ENCODE measurements at places on chromosomes 1 and 21.

DNA sequence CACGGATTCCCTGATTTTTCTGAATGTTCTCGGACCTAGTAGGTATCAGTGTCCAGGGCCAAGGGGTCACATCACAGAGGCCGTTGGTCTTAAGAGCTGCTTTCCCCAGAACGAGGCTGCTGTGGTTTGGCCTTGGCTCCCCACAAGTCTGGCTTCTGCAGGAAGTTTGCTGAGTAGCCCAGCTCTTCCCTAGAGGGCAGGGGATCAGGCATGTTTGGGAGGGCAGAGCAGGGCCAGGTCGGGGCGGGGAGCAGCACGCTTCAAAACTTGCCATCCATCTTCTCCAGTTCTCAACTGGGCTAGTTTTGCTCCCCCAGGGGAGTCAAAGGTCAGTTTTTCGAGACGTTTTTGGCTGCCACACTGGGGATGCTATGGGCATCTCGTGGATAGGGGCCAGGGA is 37.0 kb downstream of the MAN1C1 start:
- DNase-seq, result no peak

DNA sequence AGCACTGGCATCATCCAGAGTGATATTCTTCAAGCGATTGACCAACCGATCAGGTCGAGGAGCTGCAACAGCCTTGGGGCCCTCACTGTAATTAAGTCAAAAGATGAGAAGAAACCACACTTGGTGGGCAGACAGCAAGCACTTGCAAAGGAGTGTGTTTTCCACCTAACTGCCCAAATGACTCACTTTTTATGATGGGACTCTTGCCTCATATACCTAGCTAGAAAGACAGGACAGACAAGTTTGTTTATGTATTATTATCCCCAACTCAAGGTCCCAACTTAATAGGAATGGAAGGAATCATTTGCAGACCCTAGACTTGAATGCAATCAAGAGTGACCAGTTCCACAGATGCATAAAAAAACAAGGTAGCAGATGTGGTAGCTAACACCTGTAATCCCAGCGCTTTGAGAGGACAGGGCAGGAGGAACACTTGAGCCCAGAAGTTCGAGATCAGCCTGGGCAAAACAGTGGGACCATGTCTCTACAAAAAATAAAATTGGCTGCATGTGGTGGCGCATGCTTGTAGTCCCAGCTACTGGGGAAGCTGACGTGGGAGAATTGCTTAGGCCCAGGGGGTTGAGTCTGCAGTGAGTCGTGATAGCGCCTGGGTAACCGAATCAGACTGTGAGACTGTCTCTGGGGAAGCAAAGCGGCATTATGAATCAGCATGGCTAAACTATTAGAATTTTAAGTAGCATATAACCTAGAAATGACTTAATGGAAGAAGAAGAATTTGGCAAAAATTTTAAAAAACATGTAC is 2.3 kb upstream of the NRAS start:
- no peak for DNase-seq

GRCh38 chr1:157306896-157307295 is 168.7 kb upstream of the ETV3 start:
- DNase-seq, result no peak

GRCh38 chr1:226978432-226979114 is 38.5 kb downstream of the COQ8A start:
- no peak for DNase-seq

- peak; percentile 54 for DNase-seq
Measured at GRCh38 chr1:41902159-41902577, 16.6 kb downstream of the HIVEP3 start.

DNA sequence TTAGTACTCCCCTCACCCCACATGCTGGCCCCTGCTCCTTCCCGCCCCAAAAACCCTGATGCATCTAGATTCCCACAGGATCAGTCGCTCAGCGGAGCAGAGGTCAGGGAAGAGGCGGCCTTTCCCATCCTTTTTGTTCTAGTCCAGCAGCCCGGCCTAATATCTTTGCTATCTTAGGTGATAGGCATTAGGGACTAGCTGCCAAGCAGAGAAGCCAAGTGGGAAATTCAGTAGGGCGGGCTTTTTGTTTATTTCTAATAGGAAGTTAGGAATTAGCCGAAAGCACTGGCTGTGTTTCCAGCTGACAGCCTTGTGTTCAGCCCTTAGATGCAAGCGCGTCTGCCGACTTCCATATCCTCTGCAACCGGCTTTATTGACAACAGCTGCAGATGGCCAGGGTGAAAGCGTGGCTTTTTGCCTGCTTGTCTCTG is 59.0 kb upstream of the BCAR3 start:
- DNase-seq, result peak; percentile 22

GRCh38 chr1:113861641-113862040 is 9.9 kb downstream of the PTPN22 start:
- DNase-seq, result no peak

GRCh38 chr1:32886004-32886827 is at the start of gene HPCA:
TSS of gene HPCA (plus strand) at chr1:32886491. CDS start at chr1:32888899, 2,408 bp downstream.
- peak; percentile 98 for DNase-seq

DNA sequence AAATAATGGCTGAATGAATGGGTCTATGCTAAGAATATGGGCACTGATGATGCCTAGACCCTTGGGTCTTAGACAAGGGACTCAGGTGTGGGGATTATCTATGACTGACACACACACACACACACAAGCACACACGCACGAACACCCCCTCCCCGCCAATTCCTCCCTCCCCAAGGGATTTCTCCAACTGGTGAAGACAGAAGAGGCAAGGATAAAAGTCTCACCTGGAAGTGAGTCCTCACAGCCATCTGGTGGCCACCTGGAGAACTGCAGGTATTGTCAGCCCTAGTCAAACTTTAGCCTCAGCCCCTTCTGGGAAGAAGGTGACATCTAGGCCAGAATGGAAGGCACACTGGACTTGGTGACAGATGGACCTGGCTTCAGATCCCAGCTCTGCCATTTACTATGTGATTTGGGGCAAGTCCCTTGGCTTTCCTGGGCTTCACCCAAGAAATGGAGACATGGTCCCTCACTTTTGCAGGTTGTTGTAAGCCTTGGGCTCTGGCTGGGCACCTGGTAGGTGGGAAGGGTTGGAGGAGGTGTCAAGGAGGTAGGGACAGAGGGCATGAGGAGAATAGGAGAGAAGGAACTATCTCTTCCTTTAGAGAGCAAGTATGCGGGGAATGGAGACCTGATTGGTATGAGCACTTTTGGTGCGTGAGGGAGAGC is 4.0 kb upstream of the GPR3 start:
- DNase-seq, result peak; percentile 80

DNA sequence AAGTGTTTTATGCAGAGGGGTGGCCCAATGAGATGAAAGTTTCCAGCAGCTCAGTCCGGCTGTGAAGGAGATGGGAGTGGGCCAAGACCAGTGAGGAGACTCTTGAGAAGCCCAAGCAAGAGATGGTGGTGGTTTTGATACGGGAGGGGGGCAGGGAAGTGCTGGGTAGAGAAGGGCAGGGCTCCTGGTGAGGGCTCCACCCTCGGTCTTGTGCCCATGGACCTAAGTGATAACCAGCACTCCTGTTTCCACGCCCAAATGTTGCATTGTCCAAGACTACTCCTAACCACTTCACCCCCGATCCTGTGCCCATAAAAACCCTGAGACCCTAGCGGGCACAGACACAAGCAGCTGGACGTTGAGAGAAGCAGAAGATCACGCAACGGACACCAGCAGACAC is 140.9 kb downstream of the MIS18A start:
- no peak for DNase-seq

DNA sequence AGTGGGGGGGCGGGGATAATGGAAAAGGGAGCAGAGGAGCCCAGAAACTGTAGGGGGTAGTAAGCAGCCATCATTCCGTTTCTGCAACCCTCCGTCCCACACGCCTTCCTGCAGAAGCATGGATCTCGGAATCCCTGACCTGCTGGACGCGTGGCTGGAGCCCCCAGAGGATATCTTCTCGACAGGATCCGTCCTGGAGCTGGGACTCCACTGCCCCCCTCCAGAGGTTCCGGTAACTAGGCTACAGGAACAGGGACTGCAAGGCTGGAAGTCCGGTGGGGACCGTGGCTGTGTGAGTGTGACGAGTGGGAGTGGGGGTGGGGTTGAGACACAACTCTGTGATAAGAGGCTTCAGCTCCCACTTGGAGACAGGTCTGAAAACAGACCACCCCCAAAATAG is 706 bp downstream of the CREB3L4 start:
- no peak for DNase-seq

- DNase-seq, result peak; percentile 12
Measured at GRCh38 chr1:33517596-33518250, 45.3 kb downstream of the ZSCAN20 start.

GRCh38 chr21:14271053-14271452 is 55.1 kb downstream of the RBM11 start:
- no peak for DNase-seq

DNA sequence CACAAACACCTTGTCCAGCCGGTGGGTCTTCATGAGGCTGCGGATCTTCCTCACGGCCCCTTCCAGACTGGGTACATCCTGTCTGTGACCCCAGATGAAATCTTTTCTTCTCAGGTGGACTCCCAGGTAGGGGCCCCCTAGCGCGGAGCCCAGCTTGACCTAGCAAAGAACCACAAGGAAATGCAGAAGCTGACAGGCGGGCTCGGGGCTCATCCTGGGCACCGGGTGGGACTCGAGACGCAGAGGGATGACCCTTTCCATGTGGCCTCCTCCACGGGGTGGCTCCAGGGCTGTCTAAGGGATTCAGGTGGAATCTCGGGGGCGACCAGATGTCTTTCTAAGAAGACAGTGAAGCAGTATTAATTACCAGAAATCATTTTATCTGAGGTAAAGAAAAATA is 17.8 kb downstream of the POFUT2 start:
- DNase-seq, result no peak

DNA sequence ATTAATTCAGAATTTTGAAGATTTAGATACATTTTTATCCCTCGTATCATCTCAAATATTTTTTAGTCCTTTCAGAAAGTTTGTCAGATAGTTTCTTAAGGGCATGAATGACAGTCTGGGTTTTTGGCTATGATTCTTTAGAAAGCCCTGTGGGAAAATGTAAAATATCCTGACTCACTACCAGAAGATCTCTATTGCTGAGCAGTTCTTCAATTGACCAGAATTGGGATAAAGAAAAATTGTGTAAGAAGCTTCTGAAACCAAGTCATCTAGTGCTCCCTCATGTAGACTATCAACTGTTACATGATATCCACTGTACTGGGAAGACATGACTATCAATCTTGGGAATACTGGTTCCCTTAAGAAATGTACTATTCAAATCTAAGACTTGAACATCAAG is 608.3 kb upstream of the CHRM3 start:
- DNase-seq, result no peak

DNA sequence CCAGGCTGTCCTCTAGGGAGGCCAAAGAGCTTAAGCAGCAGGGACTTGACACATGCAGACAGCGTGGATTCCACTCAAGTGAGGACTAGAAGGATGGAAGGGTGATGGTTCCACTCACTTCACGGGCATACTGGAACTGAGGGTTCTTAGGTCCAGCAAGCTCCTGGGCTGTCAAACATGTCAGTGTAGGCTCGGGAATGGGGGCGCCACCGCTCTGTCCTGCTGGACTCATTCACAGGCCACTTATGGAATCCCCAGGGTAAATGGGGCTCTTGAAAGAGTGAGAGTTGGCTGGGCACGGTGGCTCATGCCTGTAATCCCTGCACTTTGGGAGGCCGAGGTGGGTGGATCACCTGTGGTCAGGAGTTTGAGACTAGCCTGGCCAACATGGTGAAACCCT is 27.7 kb upstream of the CSF3R start:
- no peak for DNase-seq

- no peak for DNase-seq
Measured at GRCh38 chr1:14666962-14667650, 68.6 kb downstream of the KAZN start.

- DNase-seq, result no peak
Measured at GRCh38 chr1:152398812-152399698, 15.0 kb downstream of the CRNN start.

GRCh38 chr1:173295995-173296394 is 88.9 kb upstream of the TNFSF4 start:
- no peak for DNase-seq

- no peak for DNase-seq
Measured at GRCh38 chr21:14452031-14452726, 69.2 kb upstream of the HSPA13 start.

DNA sequence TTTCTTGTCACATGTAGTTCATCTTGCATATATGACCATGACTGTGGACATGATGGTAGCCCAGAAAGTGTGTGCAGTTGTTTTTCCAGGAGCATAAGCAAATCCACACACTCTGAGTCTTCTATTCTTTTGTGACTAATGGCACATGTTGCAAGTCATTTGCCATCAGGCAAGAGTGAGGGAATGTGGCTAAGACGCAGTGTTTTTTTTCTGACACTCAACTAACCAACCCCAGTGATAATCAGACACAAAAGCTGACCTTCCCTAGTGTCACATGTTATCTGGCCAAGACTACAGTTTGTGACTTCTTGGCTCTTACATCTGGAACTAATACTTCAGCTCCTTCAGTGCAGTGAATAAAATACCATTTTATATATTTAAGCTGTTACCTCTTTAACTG is 108.8 kb downstream of the ITSN1 start:
- no peak for DNase-seq

DNA sequence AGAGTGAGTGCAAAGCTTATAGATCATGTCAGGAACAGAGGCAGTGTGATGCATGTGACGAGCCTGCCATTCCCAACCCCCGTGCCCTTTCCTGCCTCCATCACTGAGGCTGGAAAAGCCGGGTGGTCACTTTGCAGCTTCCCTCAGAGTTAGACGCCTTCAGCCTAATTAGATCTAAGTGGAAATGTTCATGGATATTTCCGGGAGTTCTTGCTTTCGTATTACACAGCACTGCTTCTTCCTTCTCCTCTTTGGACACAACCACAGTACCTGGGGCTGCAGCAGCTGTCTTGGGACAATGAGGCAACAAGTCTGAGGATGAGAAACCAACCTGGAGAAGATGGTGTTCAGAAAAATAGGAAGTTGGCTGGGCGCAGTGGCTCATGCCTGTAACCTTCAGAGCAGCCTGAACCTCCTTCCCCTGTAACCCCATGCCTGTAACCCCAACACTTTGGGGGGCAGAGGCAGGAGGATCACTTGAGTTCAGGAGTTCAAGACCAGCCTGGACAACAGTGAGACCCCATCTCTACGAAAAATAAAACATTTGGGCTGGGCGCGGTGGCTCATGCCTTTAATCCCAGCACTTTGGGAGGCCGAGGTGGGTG is 24.5 kb downstream of the SERINC2 start:
- DNase-seq, result no peak

DNA sequence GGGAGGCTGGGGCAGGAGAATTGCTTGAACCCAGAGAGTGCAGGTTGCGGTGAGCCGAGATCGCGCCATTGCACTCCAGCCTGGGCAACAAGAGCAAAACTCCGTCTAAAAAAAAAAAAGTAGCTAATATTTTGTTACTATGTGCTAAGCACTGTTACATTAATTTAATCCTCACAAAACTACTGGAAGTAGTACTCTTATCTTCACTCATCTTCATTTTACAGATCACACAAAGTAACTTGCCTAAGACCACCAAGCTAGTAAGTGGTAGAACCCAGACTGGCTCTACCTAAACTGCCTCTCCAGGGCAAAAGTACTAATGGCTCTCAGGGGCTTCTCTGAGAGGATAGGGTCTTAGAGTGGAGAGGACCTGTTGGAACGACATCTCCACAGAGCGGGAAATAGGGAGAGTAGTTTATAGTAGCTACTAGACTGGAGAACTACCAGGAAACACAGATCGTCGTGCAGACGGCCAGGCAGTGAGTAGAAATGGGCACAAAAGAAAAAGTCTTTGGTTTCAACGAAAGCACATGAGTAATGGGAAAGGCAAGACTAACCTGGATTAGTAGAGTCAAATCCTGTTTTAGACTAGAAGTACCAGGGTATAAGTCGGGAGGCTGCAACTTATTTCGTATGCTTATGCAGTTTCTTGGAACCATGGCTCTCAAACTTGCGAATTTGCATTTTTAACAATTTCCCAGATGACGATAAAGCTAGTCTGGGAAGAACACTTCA is 1.4 kb downstream of the CLCC1 start:
- DNase-seq, result no peak
